ENCODE measurements at places on chromosomes 13 and 19.

DNA sequence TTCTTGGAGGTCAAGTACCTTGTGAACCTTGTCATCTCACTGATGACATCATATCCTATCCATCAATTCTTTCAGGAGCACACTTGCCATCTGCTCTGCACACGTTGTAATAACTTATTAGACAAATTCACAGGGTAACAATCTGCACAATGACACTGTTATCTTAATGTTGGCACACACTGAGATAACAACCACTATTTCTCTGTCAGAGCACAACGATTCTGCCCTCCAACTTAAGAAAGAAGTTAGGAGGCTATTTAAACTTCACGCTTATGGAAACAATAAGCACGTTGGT is 351.3 kb downstream of the DACH1 start:
- no peak for DNase-seq

GRCh38 chr13:44044547-44045179 is 165.0 kb downstream of the LACC1 start:
- DNase-seq, result no peak

DNA sequence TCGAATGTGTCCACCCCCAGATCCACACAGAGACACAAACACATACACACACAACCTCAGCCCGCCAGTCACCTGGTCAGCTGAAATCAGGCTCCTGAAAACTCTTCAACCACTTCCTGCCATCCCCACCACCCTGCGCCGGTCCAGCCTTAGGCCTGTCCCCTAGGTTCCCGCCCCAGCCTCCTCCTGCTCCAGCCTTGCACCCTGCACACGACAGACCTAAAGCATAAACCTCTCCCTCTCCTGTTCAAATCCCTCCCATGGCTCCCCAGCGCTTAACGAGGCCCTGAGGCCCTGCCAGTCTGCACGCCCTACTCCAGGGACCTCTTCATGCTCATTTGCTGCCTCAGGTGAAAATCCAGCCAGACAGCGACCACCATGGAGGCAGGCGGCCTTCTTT is 7.1 kb downstream of the PNMA8B start:
- DNase-seq, result no peak

DNA sequence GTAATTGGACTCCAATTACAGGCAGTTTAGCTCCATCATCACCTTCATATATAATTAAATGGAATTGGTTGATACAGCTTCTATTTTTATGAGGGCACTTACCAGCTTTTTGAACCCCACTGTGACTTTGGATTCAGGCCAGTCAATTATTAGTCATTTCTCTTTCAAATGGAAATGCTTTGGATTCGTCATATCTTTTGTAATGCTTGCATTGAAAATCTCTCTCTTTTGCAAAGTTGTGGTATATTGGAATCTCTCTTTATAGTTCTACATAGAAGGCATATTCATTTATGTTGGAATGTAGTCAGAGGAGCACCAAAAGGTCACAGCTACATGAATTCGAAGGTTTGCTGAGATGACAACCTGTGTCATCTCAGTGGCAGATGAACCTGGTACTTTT is 1074.3 kb upstream of the SLC10A2 start:
- DNase-seq, result no peak

GRCh38 chr19:8552810-8553209 is 24.4 kb downstream of the MYO1F start:
- no peak for DNase-seq

DNA sequence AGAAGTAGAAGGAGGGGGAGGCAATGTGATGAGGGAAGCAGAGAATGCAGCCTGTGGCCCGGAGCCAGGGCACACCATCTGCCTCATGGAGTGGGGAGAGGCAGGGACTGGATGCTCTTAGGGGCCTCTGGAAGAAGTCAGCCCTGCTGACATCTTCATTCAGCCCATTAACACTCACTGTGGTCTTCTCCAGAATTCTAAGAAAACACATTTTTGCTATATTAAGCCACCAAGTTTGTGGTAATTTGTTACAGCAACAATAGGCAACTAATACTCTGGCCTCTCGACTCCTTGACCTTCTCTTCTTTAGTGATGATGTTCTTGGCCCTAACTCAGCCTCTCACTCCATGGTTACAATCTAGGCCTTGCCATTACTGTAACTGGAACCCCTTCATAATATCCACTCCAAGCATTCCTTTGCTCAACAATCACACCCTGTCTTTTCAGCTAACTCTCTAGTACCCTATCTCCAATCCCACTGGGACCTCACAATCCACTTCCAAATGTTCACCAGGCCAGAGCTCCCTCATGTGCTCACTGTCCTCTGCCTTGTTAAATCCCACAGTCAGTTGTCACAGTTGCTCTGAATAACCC is 98.5 kb downstream of the MIPEP start:
- no peak for DNase-seq

- DNase-seq, result no peak
Observed at GRCh38 chr19:33456845-33457220, 64.8 kb downstream of the PEPD start.

- DNase-seq, result no peak
Observed at GRCh38 chr13:110597041-110597689, 18.2 kb upstream of the NAXD start.

GRCh38 chr13:39282400-39282972 is 244.2 kb downstream of the NHLRC3 start:
- DNase-seq, result no peak

- DNase-seq, result no peak
Observed at GRCh38 chr13:100895651-100896050, 221.1 kb upstream of the TMTC4 start.

DNA sequence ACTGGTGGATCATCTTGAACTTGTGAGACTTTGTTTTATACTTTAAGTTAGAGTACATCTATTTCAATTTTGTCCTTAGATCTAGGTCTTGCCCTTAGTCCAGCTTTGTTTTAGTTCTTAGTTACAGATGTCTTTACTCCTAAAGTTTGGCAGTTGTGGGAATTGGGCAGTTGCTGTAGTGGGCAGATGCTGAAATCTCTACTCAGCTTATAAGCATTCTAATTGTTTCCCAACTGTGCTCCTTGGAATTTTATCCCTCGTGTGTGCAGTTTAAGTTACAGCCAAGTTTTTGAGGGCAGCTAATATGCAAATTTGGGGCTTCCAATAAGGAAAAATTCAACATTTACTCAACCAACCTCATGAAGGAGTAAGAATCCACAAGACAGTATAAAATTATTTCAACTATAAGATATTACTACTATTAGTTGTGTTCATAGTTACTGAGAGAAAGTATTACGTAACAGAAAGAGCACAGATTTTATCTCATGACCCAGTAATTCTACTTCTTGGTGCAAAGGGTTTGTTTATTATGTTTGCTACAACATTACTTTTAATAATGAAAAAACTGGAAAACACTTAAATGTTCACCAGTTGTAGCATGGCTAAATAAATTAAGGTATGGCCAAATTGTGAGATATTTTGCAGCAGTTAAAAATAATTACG is 32.9 kb downstream of the CCDC122 start:
- DNase-seq, result no peak

- no peak for DNase-seq
Observed at GRCh38 chr13:107574517-107575210, 640.7 kb downstream of the LIG4 start.

DNA sequence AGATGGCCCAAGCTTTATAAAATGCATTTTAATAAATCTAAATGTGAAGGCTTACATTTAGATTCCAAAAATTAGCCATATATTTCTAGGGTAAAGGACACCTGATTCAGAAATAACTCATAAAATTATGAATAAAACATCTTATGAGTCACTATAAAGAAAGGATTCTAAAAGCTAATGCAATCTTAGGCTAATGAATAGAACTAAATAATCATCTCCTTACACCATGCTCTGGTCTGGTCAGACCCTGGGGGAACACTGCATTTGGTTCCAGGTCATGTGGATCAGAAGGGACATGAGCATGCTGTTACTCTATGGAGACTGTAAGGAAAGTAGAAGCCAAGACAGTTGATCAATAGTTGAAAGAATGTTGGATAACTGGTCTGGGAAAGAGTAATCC is 370.4 kb downstream of the NDFIP2 start:
- DNase-seq, result no peak

GRCh38 chr13:47190696-47191305 is 293.9 kb upstream of the HTR2A start:
- no peak for DNase-seq

- DNase-seq, result no peak
Observed at GRCh38 chr13:20704459-20705069, 1.1 kb downstream of the IL17D start.

- DNase-seq, result no peak
Observed at GRCh38 chr19:5079071-5079774, 110.3 kb downstream of the KDM4B start.

DNA sequence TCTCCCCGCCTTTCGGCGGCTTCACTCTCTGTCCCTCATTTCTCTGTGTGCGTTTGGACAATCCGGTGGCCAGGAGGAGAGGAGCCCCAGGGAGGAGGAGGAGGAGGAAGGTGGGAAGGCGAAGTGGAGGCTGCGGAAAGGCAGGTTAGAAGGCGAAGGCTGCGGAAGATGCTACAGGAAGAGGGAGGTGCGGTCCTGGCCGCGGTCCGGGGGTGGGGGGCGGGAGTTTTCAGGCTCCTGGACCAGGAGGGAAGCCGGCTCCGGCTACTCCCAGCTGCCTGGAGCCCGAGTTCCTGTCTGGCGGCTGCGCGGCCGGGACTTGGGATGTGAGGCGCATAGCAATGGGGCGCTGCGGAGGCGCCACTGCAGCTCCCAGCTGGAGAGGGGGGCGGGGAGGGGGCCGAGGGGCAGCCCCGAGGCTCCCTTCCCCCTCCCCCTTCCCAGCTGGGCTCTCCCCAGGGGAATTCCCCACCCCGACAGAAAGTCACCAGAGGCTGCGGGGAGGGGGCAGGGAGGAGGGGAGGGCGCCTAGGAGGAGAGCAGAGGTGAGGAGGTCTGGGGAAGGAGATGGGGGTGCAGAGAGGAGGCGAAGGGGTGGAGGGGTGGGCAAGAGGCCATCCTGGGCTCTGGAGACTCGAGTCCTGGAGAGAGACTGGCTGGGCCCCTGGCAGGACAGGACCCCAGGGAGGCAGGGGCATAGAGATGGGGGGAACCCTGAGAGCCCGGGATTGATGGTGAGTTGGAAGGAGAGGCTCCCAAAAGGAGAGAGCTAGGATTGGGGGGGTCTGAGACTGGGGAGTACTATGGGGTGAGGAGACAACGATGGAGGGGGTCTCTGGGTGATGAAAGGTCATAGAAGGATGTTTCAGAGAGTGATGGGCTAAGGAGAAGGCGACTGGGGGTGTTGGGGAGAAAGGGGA is 2.0 kb downstream of the LRRC4B start:
- no peak for DNase-seq

DNA sequence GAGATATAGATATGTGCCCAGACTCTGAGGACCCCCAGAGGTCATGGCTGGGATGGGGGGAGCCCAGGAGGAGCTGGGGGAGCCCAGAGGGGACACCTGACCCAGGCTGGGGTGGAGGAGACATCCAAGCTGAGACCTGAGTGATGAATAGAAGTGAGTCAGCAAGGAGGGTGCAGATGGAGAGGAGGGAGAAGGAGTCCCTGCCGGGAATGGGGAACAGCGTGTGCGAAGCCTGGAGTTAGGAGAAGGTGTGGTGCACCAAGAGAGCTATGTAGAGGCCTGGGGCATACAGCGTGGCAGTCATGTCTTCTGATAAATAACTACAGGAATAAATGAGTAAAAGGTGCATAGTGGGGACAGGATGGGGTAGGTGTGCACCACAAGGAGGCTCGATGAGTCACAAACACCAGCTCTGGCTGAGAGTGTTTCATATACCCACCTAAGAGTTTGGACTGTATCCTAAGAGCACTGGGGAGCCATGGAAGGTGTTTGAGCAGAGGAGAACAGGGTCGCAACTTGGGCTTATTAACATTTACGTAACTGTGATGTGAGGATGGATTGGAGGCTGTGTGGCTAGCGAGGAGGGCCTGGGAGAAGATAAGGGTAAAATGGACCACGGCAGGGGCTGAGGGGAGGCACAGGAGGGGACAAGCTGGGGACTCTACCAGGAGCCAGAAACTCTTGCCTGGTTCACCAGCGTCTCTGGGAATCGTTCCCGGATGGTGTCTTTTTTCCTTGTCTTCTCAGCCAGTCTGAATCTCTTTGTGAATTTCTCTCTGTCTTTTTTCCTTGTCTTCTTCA is 1.4 kb downstream of the CEACAM18 start:
- DNase-seq, result no peak

DNA sequence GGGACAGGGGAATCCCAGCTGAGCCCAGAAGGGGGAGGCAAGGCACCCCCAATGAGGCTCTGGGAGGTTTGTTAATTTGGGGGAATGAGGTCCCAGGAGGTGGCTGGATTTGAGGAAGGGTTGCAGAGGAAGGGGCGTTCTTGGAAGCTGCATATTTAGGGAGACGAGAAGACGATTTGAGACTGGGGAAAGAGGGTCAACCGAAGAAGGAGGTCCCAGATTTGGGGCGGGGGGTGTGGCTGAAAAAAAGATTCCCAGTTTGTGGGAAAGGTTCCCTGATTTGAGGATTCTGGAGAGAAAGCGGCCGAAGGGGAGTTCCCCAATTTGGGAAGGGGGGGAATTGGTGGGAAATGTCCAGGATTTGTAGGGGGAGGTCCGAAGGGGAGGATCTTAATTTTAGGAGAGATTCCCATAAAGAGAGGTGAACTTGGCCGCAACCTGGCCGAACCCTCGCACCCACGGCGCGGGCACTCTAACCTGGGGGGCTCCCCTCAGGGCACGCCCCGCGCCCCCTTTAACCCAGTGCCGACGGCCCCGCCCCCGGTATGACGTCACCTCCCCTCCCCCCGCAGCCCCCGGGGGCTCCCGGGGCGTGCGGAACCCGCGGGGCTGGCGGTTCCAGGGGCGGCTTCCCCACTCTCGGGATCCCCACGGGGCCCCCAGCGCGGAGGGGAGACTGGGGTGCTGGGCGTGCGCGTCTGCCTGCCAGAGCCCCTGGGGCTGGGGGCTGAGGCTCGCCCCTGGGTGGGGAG is 1.2 kb downstream of the PTPRS start:
- DNase-seq, result no peak

DNA sequence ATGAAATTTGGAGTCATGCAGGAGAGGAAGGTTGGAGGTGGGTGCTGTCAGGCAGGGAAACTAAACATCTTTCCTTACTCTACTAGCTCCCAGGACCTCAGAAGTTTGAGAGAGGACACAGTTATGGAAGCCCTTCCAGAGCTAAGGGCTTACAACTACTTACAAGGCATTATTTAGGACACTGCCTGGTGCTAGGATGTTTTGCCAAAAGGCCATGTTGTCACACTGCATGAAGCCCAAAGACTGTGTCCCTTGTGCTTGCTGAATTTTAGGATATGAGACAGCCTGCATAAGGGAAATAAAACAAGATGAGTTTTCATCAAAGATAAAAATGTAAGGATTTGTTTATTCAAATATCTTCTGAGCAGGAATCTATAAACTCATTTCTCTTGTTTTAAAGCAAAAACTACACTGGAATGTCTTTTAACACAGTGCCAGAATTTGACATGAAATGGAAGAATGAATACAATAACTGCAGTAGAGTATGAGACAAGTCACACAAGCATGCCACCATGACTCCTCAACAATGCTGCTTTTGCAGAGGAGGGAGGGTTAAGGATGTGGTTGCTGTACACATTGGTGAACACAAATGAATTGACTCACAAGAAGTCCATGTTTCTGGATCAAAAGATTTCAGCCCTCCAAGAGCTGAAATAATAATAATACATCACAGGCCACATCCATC is 258.4 kb downstream of the SPRY2 start:
- DNase-seq, result no peak
